ENCODE measurements at places on chromosomes 7 and 10.

GRCh38 chr7:156386097-156386496 lies 254.5 kb upstream of the RNF32 start:
- DNase-seq: no peak

DNA sequence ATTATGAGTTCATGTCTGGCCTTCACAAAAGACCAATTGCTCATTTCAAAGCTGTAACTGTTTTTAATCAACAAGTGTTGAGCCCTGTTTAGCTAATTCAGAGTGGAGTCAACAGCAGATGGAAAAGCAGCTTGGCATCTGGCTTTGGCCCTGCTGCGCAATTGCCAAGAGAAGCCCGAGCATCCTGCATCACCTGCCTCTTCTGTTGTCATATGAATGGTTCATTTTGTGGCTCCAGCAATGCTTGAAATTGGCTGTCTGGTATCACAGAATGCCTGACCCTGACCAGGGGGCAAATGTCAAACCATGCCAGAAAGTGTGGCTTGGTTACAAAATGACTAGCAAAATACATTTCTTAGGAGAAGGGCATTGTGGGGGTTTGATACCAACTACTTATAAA lies 296.5 kb upstream of the PHF14 start:
- DNase-seq: no peak

DNA sequence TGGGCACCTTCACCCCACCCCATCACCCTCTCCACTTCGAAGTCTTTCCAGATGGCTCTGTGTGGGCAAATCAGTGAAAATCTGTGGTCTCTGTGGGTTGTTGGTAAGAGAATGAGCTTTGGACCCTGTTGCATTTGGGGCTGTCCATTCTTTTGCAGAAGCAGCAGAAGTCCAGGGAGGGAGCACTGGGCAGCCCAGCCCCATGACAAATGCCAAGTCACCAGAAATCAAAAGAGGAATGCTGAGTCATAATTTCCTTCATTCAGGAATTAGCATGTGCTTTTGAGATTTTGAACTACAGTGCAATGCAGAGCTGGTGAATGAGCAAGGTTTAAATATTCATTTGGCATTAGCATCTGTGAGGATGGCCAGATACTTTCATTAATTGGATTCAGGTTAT lies 556.2 kb downstream of the LRMDA start:
- no peak for DNase-seq

DNA sequence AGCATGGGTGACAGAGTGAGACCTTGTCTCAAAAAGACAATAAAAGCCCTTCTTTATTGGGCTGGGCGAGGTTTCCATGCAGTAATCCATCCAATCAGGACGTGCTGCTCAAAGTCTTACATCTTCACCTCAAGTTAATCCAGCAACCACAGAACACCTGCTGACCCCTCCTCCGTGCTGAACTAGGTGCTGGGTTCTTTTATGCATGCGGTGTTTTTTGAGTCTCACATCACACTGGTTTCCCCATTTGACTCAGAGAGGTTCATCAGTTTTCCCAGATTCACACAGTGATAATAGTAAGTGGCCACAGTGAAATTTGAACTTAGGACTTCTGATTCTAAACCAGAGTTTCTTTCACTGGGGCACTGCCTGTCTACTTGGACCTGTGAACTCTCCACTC lies 58.3 kb upstream of the GTF2I start:
- DNase-seq: no peak

GRCh38 chr7:47651355-47652317 lies 69.7 kb upstream of the TNS3 start:
- peak; percentile 81 for DNase-seq

DNA sequence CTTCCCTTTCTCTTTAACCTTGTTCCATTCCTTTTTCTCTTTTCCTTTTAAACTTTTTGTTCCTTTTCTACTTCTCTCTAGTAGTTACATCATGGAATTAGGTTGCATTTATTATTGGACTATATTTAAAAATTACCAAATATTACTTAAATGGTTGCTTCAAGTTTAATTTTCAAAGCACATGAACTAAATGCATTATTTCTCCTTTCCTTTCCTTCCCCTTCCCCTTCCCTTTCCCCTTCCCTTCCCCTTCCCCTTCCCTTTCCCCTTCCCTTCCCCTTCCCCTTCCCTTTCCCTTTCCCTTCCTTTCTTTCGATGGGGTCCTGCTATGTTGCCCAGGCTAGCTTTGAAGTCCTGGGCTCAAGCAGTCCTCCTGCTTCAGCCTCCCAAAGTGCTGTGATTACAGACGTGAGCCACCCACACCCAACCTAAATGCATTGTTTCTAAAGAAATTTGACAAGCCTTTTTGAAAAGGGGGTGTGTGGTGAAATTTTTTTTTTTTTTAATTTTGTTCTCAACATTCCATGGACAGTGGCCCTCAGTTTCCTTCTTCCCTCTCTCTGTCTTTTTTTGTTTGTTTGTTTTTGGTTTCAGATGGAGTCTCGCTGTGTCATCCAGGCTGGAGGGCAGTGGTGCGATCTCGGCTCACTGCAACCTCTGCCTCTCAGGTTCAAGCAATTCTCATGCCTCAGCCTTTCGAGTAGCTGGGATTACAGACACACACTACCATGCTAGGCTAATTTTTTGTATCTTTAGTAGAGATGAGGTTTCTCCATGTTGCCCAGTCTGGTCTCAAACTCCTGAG lies 31.2 kb downstream of the TMEM60 start:
- no peak for DNase-seq

DNA sequence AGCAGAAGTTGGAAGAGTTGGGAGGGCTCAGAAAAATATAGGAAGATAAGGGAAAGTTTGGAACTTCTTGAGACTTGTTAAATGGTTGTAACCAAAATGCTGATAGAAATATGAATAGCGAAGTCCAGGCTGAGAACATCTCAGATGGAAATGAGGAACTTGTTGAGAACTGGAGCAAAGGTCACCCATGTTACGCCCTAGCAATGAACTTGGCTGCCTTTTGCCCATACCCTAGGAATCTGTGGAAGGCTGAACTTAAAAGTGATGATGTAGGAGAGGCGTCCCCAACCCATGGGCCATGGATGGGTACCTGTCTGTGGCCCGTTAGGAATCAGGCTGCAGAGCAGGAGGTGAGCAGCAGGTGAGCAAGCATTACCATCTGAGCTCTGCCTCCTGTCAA lies 347.8 kb downstream of the ARL4A start:
- no peak for DNase-seq

- no peak for DNase-seq
Measured at GRCh38 chr10:80870282-80870681, 332.6 kb downstream of the SH2D4B start.

DNA sequence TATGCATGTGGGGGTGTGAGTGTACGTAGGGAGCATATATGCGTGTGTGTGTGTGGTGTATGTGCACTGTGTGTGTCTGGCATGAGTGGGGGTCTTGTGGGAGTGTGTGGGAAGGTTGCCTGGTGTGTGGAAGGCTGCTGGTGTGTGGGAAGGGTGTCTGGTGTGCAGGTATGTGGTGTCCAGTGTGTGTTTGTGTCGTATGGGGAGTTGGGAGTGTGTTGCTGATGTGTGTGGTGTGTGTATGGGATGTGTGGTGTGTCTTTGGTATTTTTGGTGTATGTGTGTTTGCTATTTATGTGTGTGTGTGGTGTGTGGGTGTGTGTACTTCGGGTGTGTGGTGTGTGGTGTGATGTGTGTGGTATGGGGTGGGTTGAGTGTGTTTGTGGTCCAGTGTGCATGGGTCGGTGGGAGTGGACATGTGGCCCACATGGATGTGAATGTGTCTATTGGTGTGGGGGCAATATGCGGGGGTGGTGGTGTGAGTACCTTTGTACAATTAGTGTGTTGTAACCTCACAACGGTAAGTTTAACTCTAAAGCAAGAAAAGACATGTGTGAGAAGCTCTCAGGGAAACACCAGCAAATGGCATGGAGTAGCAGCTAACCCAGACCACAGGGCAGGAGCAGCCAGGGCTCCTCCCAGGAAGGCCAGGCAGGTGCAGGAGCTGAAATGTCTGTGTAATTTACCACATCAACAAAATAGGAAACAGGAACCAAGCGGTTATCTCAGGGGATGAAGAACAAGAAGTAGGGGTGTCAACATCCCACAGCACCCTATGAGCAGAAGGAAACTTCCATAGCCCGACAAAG lies 11.9 kb downstream of the ANTXRL start:
- no peak for DNase-seq

DNA sequence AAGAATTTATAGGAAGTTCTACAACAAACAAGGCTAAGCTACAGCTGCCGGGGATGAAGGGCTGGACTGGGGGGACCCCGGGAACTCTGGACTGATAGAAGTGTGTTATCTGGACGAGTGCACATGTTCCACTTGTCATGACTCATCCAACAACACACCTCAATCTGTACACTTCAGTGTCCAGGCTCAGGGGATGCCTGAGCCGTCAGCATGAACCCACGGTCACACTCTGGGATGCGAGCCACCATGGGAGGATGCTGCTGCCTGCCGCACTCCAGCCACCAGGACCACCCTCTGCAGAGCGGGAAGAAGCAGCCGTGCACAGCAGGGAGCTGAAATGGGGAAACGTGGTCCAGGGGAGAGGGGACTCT lies 67.5 kb downstream of the MAD1L1 start:
- no peak for DNase-seq

GRCh38 chr10:11225935-11226334 lies 208.3 kb downstream of the CELF2 start:
- DNase-seq: no peak

- DNase-seq: no peak
Measured at GRCh38 chr10:48465860-48466521, 138.9 kb downstream of the ARHGAP22 start.

- DNase-seq: no peak
Measured at GRCh38 chr7:108431099-108431498, 25.1 kb downstream of the NRCAM start.
